Activated CD8-positive, alpha-beta memory T cell treated with anti-CD3 and anti-CD28 coated beads for 4 hours (primary cell): ENCODE measurements at places on chromosomes 6 and 20.
A peak's percentile ranks its signal among the peaks of the same experiment; 100 is the strongest.

- DNase-seq = no peak
Measured at GRCh38 chr6:6332811-6333244, 12.4 kb upstream of the F13A1 start.

- DNase-seq = no peak
Measured at GRCh38 chr20:10385850-10386544, 48.0 kb downstream of the MKKS start.

DNA sequence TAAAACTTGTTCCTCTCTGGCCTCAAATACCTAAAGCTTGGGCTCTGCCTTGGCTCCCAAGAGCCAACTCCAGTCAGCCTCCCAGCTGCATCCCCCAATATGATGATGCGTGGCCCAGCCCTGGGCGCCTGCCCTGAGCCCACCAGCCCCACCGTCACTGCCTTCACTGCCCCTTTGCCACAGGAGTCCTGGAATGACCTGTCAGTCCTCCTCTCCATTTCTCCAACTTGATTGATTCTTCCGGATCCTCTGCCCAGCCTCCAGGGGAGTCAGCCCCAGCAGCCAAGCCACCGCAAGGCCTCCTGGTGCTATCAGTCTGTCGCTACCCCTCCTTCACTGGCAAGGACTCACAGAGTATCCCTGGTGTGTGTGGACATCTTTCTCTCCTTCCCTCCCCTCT, 96.7 kb upstream of the PMEPA1 start:
- no peak for DNase-seq

DNA sequence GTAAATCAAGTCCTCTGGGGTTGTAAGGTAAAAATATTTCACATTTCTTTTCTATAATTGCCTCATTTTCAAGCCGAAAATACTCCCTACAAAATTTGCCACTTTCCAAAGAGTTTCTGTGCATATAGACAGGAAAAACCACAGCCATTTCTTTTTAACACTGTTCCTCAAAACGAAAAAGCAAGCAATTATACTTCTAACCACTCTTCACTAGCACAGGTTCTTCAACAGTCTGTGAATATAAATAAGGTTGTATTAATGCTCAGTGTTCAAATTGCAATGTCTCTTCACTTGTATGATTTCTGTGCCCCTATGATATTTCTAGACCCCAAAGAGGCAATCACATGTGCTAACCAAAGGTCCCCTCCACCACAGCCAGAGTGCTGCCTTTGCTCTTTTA, 206.0 kb downstream of the SIM1 start:
- no peak for DNase-seq

GRCh38 chr6:41071501-41071922, 644 bp downstream of the OARD1 start:
- no peak for DNase-seq

- no peak for DNase-seq
Measured at GRCh38 chr20:47215653-47216397, 140.7 kb downstream of the ZMYND8 start.

DNA sequence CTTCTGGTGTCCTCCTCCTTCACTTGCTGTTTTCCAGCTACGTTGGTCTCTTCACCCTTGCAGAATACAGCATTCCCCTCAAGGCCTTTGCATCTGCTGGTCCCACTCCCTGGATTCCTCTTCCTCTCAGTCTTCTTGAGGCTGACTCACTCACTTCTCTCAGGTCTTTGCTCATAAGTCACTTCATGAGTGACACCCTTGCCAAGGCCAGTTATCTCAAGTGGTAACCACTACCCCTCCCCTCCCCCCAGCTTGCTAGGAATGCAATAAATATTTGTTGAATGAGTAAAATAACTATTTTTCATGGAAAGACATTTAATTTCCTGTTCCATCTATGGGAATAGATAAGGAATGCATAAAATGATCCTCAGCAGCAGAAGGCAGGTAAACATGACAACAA, 131.7 kb downstream of the PLCB4 start:
- DNase-seq = no peak

DNA sequence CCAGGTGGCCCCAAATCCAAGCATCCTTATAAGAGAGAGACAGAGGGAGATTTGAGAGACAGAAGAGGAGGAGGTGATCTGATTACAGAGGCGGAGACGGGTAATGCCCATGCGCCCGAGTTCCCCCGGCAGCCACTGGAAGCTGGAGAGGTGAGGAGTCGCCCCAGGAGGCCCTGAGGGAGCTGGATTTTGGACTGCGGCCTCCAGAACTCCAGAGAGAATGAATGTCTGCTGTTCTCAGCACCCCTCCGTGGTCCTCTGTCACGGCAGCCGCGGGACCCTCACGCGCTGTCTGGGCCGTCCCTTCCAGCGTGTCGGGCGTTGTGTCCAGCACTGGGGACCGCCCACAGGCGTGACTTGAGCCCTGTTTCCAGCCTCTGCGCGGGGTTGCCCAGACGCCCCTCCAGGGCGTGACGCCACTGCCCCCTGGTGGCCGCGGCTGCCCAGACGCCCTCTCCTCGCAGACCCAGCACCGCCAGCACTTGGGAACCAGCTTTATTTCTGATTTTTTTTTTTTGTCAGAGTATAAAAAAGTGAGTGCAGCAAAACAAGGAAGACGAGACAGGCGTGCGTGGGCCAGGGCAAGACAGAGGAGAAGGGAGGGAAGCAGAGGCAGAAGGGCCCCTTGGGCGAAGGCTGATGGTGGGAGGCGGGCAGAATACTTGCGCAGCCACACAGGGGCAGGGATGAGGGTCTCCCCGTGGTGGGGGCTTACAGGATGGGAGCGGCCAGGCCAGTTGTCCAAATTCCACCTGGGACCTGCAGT, 4.1 kb upstream of the ZNF512B start:
- DNase-seq = no peak

- no peak for DNase-seq
Measured at GRCh38 chr20:39800548-39800947, 838.4 kb downstream of the DHX35 start.

DNA sequence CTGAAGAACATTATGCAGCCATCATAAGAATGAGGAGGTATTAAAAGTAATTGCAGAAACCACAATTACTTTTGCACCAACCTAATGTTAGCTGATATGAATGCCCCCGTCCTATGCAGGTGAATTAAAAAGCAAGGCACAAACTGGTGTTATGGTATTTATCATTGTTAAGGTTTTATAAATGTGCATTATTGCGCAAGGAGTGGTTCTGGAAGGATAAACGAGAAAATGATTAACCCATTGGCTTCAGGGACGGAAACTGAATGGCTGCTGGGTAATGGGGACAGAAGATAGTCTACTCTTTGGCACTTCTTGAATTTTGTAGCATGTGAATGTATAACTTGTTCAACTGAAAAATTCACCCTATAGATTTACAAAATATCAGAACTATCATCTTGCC, 148.6 kb upstream of the SALL4 start:
- no peak for DNase-seq

DNA sequence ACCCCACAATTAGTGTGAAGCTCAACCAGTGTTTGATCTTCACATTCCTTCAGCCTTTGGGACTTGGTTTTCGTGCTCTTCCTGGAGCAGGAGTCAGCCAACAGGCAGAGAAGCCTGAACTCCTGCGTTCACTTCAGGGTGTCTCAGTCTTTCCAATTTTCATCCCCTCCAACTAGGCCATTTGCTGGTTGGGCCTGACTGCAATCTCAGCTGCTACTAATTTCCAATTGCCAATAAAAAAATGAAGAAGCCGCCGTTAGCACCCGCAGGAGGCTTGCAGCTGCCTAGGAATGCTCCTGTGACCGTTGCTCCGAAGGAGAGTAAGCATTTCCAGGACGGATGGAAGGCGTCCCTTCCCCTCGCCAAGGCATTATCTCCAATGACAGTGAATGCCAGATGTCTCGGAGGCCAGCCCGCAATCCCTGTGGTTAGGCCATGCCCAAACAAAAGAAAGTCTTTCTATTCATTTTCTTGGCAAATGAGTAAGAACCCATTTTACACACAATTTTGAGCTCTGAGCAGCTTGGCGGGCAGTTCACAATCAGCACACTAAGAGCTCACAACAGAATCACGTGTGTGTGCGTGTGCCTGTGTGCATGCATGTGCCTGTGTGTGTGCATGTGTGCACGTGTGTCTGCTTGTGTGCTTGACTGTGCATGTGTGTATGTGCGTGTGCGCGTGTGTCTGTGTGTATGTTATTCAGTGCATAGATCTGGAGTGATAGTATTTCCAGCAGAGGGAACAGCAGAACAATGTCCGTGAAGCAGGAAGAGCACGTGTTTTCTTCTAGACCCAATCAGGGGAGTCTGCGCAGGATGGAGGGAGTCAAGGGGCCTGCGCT, 301.2 kb downstream of the SMOC2 start:
- no peak for DNase-seq

DNA sequence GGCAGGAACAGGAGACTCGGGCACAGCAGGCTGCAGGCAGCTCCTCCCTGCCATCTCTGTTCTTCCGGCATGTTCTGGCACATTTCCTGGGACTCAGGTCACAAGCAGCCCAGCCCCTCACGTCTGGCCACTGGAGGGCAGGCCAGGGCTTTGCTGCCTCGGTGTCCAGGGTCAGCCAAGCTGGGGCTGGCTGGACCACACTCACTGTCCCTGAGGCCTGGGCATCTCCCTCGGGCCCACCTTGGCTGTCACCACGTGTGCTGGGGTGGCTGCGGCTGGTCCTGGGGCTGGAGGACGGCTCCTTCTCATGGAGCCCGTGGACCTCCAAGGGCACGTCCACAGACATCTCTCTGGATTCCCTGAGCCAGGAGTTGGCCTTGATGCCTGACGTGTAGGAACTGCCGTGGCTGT, 18.5 kb downstream of the FRMD1 start:
- no peak for DNase-seq

GRCh38 chr20:3654326-3655130, 8.7 kb downstream of the GFRA4 start:
- DNase-seq = no peak

GRCh38 chr20:61881416-61881815, 184.3 kb downstream of the TAF4 start:
- no peak for DNase-seq

DNA sequence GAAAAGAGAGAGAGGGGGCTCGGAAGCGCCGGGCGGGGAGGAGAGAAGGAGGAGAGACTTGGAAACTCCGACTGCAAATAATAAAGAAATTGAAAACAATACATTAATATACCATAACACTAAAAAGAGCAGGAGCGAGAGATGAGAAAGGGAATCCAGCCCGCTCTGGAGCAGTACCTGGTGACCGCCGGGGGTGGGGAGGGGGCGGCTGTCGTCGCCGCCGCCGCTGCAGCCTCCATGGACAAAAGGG, 338 bp downstream of the E2F3 start:
- no peak for DNase-seq

DNA sequence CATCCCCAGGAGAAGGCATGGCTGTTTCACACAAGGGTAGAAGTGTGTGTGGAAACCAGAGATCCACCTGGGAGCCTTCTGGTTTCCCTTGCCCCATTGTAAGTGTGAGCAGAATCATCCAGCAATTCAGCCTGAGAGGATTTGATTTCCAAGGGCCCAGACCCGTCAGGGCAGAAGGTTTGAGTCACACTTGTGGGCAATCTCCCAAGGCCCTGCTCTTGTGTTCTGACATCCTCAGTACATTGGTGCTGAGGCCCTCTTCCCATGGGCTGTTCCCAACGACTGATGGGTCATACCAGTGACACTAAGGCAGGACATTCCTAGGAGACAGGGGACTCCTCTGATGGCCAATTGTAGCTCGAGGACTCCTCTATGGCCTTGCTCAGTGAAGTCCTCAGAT, 58.2 kb upstream of the POLR1H start:
- DNase-seq = no peak

GRCh38 chr6:27863962-27864905, 48.0 kb downstream of the OR2B2 start:
- no peak for DNase-seq

GRCh38 chr20:3744806-3745685, 12.6 kb downstream of the HSPA12B start:
- peak; percentile 42 for DNase-seq

- DNase-seq = no peak
Measured at GRCh38 chr6:28011722-28012121, 54.7 kb downstream of the OR2B6 start.

- no peak for DNase-seq
Measured at GRCh38 chr6:71414486-71414885, 125.9 kb downstream of the OGFRL1 start.

GRCh38 chr6:161443848-161444247, 170.0 kb upstream of the AGPAT4 start:
- no peak for DNase-seq

DNA sequence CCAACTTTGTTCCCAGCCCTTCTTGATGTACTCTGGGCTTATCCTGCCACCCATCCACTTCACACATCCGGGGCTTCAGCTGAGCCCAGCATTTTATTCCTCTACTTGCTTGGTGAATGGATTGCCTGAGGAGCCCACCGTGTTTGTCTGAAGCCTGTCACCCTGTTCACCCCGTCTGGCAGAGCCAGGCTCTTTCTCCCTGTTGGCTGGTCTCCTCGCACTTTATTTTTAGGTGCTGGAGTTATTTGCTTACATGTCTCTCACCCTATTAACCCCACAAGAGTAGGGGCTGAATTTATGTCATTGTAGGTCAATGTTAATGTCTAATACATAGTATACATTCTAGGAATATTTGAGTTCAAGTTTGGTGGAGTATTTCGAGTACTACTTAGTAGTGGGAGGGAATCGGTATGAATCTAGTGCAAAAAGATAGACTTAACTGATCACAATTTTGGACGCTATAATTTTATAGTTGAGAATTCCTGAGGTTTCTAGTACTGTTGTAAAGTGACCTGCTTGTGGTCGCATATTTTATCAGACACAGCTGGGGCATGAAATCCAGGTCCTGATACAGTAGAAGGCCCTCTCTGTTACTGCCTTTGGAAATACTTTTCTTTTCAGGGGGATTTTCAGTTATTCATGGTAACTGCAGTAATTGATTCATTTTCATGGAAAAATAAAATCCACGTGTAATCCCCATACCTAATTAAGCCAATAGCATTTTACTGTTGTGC, 10.8 kb downstream of the JARID2 start:
- DNase-seq = no peak

- DNase-seq = no peak
Measured at GRCh38 chr6:149384464-149384863, 15.6 kb upstream of the SUMO4 start.
